COLO829 (cell line): ENCODE measurements at places on chromosomes 3 and 15.

- no peak for DNase-seq
These were observed 256.1 kb upstream of the ADAMTS9 start for GRCh38 chr3:64943866-64944265.

DNA sequence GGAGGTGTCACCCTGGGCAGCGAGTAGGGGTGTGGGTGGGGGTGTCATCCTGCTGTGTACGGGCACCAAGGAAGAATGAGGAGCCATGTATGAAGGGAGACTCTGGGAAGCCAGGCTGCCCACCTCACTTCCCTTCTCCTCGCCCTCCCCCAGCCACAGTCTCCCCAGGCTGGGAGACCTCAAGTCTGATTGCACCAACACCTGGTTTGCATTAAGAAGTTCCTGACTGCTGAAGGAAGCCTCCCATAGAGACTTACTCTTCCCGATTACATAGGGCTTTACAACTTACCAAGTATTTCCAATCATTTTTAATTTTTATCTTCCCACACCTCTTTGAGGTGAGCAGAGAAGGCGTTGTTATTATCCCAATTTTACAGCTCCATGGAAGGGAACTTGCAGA is 29.5 kb upstream of the SMAD3 start:
- no peak for DNase-seq

GRCh38 chr15:49619226-49619625 is 1.4 kb downstream of the FAM227B start:
- DNase-seq: no peak

- DNase-seq: no peak
These were observed 18.9 kb upstream of the IFT57 start for GRCh38 chr3:108241146-108241545.

DNA sequence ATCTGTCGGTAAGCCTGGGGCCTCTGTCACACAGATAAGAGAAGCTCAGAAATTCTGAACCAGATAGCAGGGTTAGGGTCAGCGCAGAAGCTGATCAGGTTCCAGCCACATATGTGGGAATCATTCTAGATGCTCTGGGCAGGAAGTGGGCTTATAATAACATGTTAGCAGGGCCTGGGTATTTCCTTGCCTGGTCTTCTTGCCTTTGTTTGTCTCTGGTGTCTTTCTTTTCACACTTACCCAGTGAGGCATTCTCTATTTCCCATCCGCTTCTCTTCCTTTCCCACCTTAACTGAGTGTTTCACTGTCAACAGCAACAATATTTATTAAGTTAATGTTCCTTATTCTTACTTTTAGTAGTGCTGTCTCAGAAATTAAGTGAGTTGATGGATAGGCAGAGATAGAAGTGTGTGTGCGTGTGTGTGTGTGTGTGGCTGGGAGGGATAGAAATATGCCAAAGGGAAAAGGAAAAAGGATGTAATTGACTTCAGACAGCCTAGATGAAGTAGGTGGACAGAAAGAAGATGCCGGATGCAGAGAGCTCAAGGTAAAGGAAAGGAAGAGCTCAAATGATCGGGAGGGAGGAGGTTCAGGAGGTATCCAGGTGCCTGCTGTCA is 2.0 kb downstream of the PLA1A start:
- DNase-seq: no peak

GRCh38 chr3:54342676-54343075 is 220.3 kb downstream of the CACNA2D3 start:
- no peak for DNase-seq

GRCh38 chr15:64566629-64567427 is 106.5 kb downstream of the ZNF609 start:
- no peak for DNase-seq

DNA sequence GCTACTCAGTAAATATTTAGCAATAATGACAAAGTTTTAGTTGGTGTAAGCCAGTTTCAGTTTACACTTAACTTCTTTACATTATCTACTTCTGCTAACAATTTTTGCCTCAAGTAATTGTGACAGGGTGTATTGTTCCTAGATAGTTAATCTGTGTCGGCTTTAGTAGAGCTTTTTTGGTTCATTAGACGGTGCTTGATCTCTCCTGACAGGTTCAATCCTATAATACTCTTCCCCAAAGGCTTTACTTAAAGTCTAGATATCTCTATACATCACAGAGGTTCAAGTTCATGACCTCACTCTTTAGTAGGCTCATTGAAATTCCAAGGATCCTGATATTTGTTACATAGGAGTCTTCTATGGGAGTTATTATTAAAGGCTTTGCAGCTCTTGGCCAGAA is 365.6 kb upstream of the DPPA4 start:
- DNase-seq: no peak

DNA sequence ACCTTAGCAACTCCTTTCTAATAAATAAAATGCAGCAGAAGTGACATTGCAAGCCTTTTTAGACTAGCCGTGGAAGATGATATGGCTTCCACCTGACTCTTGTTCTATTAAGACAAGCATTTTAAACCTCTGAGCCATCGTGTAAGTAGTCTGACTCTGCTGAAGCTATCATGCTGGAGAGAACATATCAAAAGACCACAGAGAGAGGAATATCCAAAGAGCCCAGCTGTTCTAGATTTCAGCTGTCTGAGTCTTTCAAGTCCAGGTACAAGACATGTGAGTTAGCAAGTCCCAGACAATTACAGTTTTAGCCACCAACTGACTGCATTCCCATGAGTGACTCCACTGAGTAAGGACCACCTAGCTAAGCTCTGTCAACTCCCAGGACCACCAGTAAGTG is 517.0 kb upstream of the NAALADL2 start:
- DNase-seq: no peak

- DNase-seq: no peak
These were observed 31.3 kb downstream of the LRRC28 start for GRCh38 chr15:99282586-99282985.

DNA sequence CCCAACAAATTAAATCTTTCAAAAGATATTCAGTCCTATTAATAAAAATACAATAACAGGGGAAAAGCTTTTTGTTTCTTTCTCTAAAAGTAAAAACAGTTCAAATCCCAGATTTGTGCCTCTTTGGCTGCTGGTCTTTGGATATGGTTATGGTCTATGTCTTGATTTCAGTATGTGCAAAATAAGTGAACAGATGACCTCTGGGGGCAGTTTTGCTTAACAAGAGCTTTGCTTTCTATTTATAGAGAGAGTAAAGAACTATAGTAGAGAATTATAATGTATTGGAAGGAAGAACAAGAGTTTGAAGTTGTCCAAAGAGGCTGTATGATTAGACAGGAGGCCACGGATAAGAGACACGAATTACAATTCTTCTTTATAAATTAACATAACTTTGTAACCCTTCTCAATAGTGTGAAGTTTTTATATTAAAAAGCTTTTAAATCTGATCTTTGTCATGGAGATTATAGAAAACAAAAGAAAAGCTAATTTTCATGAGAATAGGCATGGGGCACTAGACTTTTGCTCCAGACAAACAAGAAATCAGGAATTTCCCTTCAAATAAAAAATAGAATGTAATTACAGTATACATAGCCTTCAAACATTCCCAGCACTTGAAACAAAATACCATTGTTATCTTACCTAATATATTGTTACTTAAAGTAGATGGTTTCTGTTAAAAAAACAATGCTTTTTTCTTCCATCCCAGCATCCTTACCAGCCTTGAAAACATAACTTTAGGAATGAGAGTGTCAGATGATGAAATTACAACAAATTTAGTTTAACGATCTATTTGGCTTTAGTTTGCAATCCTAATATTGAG is 432.7 kb upstream of the ARHGEF26 start:
- no peak for DNase-seq

DNA sequence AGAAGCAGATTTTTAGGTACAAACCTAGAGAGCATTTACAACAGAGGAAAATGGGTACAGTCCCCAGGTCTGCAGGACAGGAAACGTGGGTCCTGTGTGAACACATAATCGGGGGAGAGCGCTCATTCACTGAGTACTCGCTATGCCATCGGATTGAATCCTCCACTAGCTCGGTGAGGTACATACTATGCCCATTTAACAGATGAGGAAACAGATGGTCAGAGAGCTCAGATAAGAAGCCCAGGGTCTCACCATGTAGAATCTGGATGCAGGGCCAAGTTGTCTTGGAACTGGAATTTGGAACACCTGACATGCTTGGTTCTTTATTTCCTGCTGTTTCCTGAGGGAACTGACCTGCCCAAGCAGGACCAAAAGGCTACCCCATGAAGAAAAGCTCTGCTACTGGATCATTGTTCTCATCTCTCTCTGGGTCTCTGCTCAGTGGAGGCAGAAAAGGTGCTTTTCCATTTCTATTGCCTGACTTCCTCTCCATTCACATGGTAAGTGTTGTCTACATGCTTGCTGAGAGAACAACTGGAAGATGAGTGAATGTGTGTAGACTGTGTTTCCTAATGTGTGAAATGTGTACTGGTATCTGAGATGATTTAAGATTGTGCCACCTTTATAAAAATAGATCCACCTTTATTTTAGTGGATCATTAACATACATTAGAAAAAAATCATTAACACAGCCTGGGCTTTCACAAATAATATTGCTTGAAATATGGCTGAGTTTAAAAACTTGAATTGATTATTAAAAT is 89.1 kb downstream of the TGFBR2 start:
- no peak for DNase-seq

GRCh38 chr3:37489355-37489754 is 315.0 kb upstream of the LRRFIP2 start:
- no peak for DNase-seq

- DNase-seq: no peak
These were observed 99.8 kb upstream of the CHMP2B start for GRCh38 chr3:87127281-87127680.

DNA sequence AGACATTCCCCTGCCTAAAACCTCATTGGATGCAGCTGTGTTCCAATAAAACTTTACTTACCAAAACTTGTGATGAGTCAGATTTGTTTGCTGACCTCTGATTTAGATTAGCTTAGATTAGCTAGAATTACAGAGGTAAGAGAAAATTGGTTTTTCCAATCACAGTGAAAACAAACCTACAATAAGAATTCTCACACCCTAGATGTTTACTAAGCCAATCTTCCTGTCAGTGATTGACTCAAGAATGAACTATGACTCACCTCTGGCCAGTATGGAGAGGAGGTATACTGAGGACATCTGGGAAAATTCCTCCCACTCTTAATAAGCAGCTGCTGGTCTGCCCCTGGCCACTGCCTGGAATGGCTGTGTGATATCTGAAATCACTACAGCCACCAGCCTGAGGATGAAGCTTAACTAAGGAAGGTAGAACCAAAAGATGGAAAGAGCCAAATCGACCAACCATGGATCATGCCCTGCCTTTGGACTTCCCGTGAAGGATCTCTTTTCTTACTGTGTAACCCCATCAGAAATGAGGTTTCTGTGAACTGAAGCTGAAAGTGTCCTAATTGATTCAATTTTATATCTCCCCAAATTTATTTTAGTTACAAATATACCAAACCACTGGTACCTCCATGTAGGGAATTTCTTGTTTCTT is 19.0 kb upstream of the GHSR start:
- no peak for DNase-seq

- DNase-seq: peak; percentile 34
These were observed 43.5 kb downstream of the TNIK start for GRCh38 chr3:171416666-171417065.

DNA sequence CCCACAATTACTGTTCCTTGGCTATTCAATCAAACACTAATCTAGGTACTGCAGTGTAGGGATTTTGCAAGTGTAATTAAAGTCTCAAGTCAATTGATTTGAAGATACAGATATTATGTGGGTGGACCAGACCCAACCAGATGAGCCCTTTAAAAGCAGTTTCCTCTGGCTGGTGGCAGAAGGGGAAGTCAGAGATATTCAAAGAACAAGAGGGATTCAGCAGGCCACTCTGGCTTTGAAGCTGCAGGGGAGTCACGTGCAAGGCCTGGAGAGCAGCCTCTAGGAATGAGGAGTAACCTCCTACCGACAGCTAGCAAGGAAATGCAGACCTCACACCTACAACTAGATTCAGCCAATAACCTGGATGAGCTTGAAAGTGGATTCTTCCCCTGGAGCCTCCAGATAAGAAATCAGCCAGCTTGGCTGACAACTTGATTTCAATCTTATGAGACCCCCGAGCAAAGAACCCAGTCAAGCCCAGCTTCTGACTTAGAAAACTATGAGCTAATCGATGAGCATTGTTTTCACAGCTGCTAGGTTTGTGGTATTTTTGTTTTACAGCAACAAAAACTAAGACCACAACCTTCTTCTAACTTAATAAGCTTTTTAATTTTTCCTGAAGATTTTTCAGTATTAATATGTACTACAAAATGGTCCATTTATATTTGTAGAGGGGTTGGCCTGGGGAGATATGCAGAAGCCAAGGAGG is 13.4 kb downstream of the HACD2 start:
- no peak for DNase-seq

GRCh38 chr3:46492890-46493547 is 4.8 kb upstream of the RTP3 start:
- no peak for DNase-seq

DNA sequence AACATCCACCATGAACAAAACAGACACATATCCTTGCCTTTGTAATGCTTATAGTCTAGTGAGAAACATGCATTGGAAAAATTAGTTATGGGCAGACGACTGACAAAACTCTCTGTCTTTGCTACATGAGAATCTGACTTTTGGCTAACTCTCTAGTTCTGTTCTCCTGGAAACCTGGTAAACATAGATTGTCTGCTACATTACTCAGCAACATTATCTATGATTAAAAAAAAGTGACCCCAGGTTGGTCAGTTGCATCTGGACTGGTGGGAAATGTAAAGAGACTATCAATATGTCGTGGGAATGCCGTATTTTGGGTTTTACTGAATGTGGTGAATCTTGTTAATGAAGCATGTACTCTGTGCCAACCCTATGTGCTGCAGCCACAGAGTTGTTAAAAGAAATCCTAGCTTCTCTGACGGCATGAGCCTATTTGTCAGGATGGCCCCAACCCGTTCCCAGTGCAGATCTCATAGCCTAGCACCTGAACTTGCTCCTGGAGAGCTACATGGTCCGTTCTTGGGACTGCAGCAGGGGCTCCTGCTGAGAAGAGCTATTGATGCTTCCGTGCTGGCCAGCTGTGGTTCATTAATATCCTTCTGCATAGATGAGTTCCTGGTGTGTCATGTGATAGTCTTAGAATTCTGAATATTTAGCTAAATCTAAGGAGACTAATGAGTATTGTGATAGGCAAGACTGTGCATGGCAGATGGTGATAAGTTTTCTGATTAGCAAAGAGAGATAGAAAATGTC is 311.7 kb upstream of the ZNF717 start:
- DNase-seq: no peak

DNA sequence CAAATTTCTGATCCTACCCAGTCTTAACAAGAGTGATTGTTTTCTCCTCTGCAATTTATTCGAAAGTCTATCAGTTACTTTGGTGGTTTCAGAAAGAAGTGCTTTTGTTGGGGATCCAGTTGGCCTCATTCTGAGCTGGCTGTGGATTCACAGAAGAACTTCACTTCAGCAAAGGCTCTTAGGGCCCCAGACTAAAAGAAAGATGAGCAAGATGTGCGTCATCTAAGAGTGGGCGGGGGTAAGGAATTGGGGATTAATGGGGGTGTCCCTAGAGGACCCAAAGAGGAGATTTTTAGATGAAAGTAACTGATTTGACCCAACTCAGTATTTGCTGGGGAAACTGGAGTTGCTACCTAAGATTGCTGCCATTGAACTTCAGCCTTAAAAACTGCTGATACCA is 63.9 kb upstream of the TSEN2 start:
- no peak for DNase-seq
